ENCODE measurements at places on chromosomes 3 and 15. TPM values are rescaled to one million over a fixed set of nuclear protein-coding genes. Genes with fewer than 3 reads are reported as not detected.
A peak's percentile ranks its signal among the peaks of the same experiment; 100 is the strongest.

DNA sequence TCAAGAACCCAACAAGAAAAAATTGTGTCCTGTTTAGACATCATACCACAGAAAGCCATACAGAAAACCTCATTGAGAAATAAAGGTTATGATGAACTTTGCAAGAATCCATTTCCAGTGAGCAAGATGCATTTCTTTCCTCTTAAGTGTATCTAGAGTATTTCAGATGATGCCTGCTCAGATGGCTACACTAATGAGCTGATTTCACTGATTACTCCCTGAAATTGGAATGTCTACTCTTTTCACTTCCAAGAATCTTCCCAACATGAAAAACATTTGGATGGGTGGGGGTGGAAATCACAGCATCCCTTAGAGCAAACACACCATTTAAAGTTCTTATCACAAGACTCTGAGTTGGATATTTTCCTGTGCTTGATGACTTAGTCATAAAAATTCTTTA is 41.4 kb upstream of the IL12A start:
- H3K4me3 ChIP-seq, result no peak overlapping the region
- no peak overlapping the region for H3K27ac ChIP-seq
- no peaks in the 10 kb centered on the region for H3K4me1 ChIP-seq
- no peaks in the 10 kb centered on the region for H3K36me3 ChIP-seq

DNA sequence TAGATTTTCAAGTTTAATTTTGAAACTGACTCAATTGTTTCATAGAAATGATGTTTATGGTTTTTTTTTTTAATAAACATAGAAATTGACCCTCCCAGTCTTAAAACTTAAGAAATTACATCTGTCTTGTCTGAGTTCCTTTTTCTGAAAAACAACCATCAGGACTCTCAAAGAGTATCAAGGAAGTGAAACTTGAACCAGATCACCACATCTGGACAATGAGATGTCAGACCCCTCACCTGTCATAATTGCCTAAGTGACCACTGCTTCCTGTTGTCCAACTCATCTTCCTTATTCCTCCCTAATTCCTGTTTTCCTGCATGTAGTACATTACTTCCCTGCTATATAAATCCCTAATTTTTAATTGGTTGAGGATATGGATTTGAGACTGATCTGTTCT is 441.5 kb upstream of the ARHGEF26 start:
- no peaks in the 10 kb centered on the region for H3K4me1 ChIP-seq
- no peak overlapping the region for H3K27ac ChIP-seq
- no peak overlapping the region for H3K4me3 ChIP-seq

GRCh38 chr3:4888913-4889846 is 90.1 kb upstream of the BHLHE40 start:
- no peak overlapping the region for H3K27ac ChIP-seq
- peak; percentile 33 for DNase-seq
- no peak overlapping the region for H3K4me3 ChIP-seq
- H3K4me1 ChIP-seq, result no peaks in the 10 kb centered on the region

DNA sequence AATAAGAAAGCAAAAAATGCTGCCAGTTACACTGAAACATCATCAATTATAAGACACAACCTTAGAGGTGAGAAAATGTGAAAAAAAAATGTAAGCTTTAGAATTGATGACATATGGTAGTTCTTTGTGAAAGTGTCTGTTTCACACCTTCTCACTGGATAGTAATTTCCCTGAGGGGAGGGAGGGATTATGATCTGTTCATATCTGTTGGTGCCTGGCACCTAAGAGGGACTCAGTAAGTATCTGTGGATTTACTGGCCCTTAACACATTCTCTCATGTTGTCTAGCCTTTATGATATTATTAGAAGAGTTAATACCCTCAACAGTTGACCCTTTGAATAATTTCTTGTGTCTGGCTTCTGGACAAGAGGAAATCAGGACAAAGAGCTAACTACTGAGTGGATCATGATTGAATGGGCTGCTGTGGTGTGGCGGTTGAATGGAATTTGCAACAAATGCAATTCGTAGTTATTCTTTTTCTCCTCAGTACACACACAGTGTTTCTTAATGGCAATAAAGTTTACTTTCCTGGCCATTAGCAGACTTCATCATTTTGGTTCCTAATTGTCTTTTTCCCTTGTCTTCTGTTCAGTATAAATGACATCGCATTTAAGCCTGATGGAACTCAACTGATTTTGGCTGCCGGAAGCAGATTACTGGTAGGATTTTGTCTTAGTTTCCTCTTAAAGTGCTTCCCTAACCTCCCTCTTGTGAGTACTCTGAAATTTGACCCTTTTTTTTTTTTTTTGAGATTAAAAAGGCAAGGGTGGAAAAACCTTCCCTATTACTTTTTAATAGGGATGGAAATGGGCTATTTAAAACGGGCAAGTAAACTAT is 9.5 kb downstream of the IFT122 start:
- H3K4me3 ChIP-seq, result no peak overlapping the region
- no peaks in the 10 kb centered on the region for H3K27me3 ChIP-seq
- H3K36me3 ChIP-seq, result peaks cover 16% of the 10 kb centered on the region

FBXL2 gene
- polyA plus RNA-seq, result 13.7 TPM

GOLGA8S gene
- polyA plus RNA-seq, result 0.02 TPM

GOLGA6B gene
- polyA plus RNA-seq, result 0.03 TPM
